ENCODE measurements at places on chromosomes 2 and 18. TPM values are rescaled to one million over a fixed set of nuclear protein-coding genes. Genes with fewer than 3 reads are reported as not detected.
A peak's percentile ranks its signal among the peaks of the same experiment; 100 is the strongest.

DNA sequence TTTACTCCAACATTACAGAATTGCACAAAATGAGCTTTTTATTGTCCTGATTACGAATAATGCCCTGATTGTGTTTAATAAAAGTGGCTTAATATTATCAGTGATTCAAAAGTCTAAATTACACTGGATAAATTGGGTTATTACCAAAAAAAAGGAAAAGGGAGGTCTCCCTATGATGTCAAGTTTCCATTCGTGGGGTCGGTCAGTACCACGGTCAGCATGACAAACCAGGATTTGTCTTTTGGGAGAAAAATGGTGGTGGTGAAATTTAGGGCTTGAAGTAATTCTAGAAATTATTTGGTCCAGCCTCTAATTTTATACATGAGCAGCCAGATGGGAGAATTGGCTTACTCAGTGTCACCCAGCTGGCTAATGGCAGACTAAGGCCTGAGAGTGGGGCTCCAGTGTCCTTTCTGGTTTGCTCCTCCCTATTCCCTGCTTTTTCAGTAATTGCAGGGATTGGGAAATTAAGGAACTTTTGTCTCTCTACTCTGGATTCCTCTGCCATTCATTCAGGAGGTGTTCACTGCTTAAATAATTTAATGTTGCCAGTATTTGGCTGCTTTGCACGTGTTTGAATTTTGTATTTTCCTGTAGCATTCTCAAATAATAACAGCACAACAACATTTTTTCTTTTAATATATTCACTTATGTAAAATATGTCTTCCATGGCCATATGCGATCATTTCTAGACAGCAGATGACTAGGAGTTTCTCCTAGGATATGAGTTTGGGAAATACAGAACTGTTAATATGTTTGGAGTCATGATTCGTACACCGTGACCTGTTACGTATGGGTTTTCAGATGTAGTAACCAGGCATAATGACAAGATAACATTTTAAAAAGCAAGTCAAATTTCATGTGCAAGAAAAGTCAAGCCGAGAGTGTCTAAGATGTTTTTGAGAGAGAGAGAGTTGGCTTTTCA, 128.9 kb upstream of the NOSTRIN start:
- no peak for DNase-seq
- no peaks in the 10 kb centered on the region for H3K4me1 ChIP-seq
- H3K27me3 ChIP-seq: no peaks in the 10 kb centered on the region
- H3K4me3 ChIP-seq: no peak overlapping the region

The ALPI gene
- total RNA-seq: not detected

The POTEJ gene
- total RNA-seq: not detected

The MGAT4A gene
- total RNA-seq: 7.0 TPM

GRCh38 chr2:211144078-211144477, 587.7 kb downstream of the CPS1 start:
- no peak overlapping the region for H3K27ac ChIP-seq
- no peaks in the 10 kb centered on the region for H3K4me1 ChIP-seq
- no peak for DNase-seq
- no peak overlapping the region for H3K4me3 ChIP-seq
- no peaks in the 10 kb centered on the region for H3K27me3 ChIP-seq

The MFSD2B gene
- total RNA-seq: not detected

The CDH7 gene
- total RNA-seq: not detected

The C1QL2 gene
- total RNA-seq: not detected

The SP140 gene
- 0.59 TPM for total RNA-seq

DNA sequence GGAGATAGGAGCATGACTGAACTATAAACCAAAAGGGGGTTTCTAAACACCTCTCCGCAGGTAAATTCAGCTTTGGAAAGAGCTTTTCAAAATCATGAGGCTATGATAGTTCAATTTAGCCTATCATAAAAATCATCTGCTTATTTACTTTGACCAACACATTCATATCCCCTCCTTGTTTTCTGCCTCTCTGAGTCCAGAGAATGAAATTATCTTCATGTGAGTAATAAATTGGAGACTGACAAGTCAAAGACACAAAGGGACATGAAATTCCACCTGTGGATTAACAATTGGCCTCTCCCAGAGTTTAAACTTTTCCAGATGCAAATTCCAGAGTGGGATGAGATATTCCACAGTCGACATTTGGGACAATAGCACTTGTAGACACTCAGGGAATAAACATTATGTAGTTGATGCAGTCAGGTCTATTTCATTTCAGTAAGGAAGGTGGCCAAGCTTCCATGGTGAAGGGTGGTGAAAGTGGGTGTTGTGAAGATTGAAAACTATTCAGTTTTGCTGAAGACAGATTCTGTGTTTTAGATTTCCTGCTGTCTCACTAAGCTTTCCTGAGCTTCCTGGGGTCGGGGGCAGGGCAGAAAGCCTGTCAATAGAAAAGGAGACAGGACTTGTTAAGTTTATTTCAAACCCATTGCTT, 84.7 kb downstream of the CDC42EP3 start:
- no peaks in the 10 kb centered on the region for H3K36me3 ChIP-seq
- peaks cover 48% of the 10 kb centered on the region for H3K4me1 ChIP-seq
- H3K27me3 ChIP-seq: no peaks in the 10 kb centered on the region
- H3K4me3 ChIP-seq: no peak overlapping the region
- DNase-seq: no peak

GRCh38 chr18:71250191-71250590, 961.3 kb downstream of the SOCS6 start:
- no peak for DNase-seq
- no peak overlapping the region for H3K27ac ChIP-seq
- no peaks in the 10 kb centered on the region for H3K36me3 ChIP-seq

- H3K36me3 ChIP-seq: no peaks in the 10 kb centered on the region
- peak overlapping the region; percentile 97 for H3K27ac ChIP-seq
- DNase-seq: no peak
- peaks cover 82% of the 10 kb centered on the region for H3K4me1 ChIP-seq
- H3K27me3 ChIP-seq: no peaks in the 10 kb centered on the region
Observed at GRCh38 chr2:71456617-71457016, 3.3 kb downstream of the DYSF start.

The HRH4 gene
- total RNA-seq: 0.21 TPM

The RTN4 gene
- 287 TPM for total RNA-seq

- no peak overlapping the region for H3K27ac ChIP-seq
- no peaks in the 10 kb centered on the region for H3K27me3 ChIP-seq
- peaks cover 5% of the 10 kb centered on the region for H3K4me1 ChIP-seq
- no peak for DNase-seq
- no peaks in the 10 kb centered on the region for H3K36me3 ChIP-seq
Observed at GRCh38 chr2:222257645-222258044, 41.2 kb downstream of the PAX3 start.

DNA sequence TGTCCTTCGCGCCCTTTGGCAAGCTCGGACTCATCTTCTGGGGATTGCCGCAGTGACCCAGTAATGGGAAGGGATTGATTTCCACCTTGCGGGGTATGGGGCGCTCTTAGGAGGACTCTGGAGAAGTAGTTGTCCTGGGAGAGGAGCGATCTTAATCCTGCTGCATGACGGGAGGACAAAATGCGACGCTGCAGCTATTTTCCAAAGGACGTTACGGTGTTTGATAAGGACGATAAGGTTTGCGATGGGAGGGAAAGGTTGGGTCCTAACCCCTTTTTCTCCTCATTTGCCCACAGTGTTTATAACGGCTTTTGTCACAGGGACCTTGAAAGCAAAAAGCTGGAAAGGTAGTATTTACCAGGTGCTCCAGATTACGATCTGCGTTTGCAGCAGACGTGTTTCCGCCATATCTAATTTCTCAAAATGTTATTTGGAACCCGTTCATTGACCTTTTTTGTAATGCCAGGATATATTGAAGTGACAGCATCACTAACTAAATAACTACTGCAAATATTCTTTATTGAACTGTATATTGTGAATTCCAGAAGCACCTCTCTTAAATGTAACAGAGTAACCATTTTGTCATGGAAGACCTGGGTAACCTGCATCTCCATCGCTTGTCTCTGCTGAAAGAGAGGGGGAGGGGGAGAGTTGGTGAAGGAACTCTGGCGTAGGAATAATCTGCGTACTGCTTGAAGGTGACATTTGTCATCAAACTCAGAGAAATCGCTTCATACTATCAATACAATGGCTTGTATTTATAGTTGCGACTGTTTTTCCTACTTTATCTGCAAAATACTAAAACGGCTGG, 590 bp downstream of the MDH1 start:
- no peaks in the 10 kb centered on the region for H3K27me3 ChIP-seq
- no peak for DNase-seq
- peaks cover 43% of the 10 kb centered on the region for H3K4me1 ChIP-seq
- H3K27ac ChIP-seq: peak overlapping the region; percentile 76
- H3K36me3 ChIP-seq: peaks cover 13% of the 10 kb centered on the region
- peak overlapping the region; percentile 79 for H3K4me3 ChIP-seq

GRCh38 chr2:211931314-211931713, 607.3 kb downstream of the ERBB4 start:
- H3K36me3 ChIP-seq: no peaks in the 10 kb centered on the region
- H3K4me1 ChIP-seq: peaks cover 14% of the 10 kb centered on the region
- peak overlapping the region; percentile 47 for H3K27ac ChIP-seq
- DNase-seq: no peak

The CHAC2 gene
- 5.4 TPM for total RNA-seq

DNA sequence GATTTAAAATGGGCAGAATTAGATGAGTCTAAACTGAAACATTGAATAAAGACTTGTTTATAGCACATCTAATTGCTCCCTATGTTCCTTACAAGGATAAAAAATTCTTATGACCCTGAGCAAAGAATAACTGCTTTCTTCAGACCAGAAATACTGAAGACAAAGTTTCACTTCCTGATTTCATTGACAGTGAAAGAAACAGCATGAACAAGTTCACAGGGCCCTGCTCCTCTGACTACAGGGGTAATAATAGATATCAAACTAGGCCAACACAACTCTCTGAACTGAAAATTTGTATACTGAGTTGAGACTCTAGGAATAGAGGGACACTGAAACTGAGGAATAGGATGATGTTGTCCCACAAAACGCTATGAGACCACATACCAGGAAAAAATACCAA, 1383.3 kb upstream of the CDH2 start:
- DNase-seq: no peak
- H3K27me3 ChIP-seq: no peaks in the 10 kb centered on the region
- no peaks in the 10 kb centered on the region for H3K36me3 ChIP-seq
- no peak overlapping the region for H3K4me3 ChIP-seq
- no peaks in the 10 kb centered on the region for H3K4me1 ChIP-seq

The GLI2 gene
- 0.66 TPM for total RNA-seq

DNA sequence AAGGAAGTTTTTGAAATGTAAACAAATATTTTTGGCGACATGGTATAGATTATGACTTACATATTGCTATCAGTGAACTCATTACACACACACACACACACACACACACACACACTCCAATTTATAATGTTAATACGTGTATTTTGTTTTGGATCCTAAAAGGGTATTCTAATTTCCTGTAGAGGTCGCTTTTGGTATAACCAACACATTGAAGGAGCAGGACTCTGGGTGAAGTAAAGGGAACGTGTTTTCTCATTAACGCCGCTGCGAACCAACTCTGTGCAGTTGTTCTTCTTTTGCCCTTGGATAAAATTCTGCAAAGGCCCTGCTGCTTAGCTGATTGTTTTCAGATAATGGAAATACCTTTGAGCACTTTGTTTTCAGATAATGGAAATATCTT, 190.4 kb downstream of the PMAIP1 start:
- no peak overlapping the region for H3K27ac ChIP-seq
- H3K4me3 ChIP-seq: no peak overlapping the region
- H3K4me1 ChIP-seq: no peaks in the 10 kb centered on the region

GRCh38 chr2:235358981-235359471, 134.8 kb upstream of the AGAP1 start:
- H3K4me3 ChIP-seq: no peak overlapping the region
- H3K27ac ChIP-seq: no peak overlapping the region
- H3K27me3 ChIP-seq: no peaks in the 10 kb centered on the region
- no peak for DNase-seq
- no peaks in the 10 kb centered on the region for H3K4me1 ChIP-seq
- H3K36me3 ChIP-seq: no peaks in the 10 kb centered on the region

- no peaks in the 10 kb centered on the region for H3K27me3 ChIP-seq
- no peak overlapping the region for H3K4me3 ChIP-seq
- no peak for DNase-seq
- H3K36me3 ChIP-seq: no peaks in the 10 kb centered on the region
- peaks cover 22% of the 10 kb centered on the region for H3K4me1 ChIP-seq
Observed at GRCh38 chr2:167134381-167135072, 246.2 kb downstream of the XIRP2 start.

GRCh38 chr18:74436158-74436769, 20.8 kb downstream of the DIPK1C start:
- H3K36me3 ChIP-seq: no peaks in the 10 kb centered on the region
- peaks cover 3% of the 10 kb centered on the region for H3K4me1 ChIP-seq
- H3K27me3 ChIP-seq: no peaks in the 10 kb centered on the region
- H3K27ac ChIP-seq: no peak overlapping the region
- DNase-seq: no peak

The CNPPD1 gene
- total RNA-seq: 68.4 TPM

The NT5C1B gene
- total RNA-seq: not detected

DNA sequence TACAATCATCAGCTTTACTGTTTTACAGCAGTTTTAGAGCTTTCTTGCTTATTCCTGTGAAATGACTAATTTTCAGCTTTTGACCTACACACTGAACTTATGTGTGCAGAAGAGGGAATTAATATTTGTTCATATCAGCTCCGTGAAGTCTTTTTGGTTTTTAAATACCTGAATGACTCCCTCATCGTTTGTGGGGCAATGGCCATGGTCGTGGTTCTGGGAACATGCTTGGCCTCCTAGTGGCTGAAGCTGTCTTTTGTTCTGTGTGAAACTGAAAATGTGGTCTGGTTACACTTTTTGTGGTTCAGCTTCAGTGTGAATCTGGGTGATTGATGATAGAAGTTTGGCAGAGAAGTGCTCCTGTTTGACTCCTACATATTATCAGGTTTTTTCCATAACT, 408.1 kb downstream of the THSD7B start:
- no peaks in the 10 kb centered on the region for H3K36me3 ChIP-seq
- H3K27me3 ChIP-seq: no peaks in the 10 kb centered on the region
- no peak for DNase-seq

The DSC2 gene
- total RNA-seq: 0.67 TPM

DNA sequence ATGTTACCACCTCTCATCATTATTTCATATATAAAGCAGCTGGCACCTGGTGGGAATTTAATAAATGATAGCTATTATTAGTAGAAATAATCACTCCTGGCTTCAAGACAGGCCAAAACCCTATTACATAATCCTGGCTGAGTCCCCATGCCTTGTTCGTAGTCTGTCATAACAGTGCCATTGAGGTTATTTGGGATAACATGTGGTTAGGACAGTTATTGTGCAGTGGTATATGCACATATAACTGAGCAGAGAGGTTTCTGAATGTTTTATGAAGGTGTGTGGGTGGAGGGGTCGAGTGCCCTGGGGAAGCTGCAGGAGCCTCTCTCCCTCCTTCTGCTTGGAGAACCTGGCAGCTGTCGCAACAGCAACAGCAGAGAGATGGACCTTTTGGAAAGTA, 162.4 kb upstream of the NABP1 start:
- no peaks in the 10 kb centered on the region for H3K36me3 ChIP-seq
- no peak overlapping the region for H3K27ac ChIP-seq
- no peaks in the 10 kb centered on the region for H3K27me3 ChIP-seq
- H3K4me3 ChIP-seq: no peak overlapping the region
- H3K4me1 ChIP-seq: no peaks in the 10 kb centered on the region

The PDE11A gene
- total RNA-seq: 1.4 TPM

The DIPK1C gene
- 0.67 TPM for total RNA-seq

GRCh38 chr2:232757905-232758304, 18.5 kb downstream of the KCNJ13 start:
- no peaks in the 10 kb centered on the region for H3K4me1 ChIP-seq
- H3K27ac ChIP-seq: no peak overlapping the region
- no peaks in the 10 kb centered on the region for H3K27me3 ChIP-seq

The PRPF40A gene
- 53.7 TPM for total RNA-seq

- no peak overlapping the region for H3K27ac ChIP-seq
- no peak for DNase-seq
- no peaks in the 10 kb centered on the region for H3K36me3 ChIP-seq
- H3K4me3 ChIP-seq: no peak overlapping the region
- no peaks in the 10 kb centered on the region for H3K27me3 ChIP-seq
Observed at GRCh38 chr18:76425146-76426131, 69.6 kb downstream of the ZNF516 start.

Data from psoas muscle (tissue), 8 donors.